ENCODE measurements at places on chromosomes 1 and 21.
A peak's percentile ranks its signal among the peaks of the same experiment; 100 is the strongest.

DNA sequence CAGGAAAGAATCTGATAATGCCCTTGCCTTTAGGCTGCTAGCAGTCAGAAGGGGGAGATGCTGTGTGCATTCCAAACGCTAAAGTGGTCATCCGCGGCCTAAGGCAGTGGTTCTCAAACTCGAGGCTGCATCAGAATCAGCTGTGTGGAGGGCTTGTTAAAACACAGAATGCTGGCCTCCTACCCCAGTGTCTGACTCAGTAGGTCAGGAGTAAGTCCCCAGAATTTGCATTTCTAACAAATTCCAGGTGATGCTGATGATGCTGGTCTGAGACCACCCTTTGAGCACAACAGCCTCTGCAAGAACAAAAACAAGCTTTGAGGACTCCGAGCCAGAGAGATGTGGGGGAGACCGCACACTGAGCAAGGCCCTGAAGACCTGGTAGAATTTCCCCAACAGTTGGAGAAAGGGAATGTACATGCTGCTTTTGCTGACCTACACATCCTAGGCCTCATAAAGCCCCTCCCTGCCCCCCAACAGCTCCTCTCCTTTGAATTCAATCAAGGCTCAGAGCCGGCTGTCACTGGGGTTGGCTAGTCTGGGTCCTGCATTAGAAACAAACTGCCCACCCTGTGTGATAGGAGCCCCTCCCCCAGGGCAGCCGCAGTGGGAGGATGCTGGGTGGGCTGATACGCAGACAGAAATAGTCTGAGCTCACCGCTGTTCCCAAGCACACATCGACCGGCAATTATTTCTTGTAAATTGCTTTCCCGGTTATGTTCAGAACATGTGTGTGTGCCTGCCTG is 27.1 kb downstream of the SHISAL2A start:
- no peak for DNase-seq

- no peak for DNase-seq
Observed at GRCh38 chr1:185795181-185795580, 61.0 kb downstream of the HMCN1 start.

- DNase-seq = no peak
Observed at GRCh38 chr21:44706706-44707581, 4.4 kb downstream of the TSPEAR start.

- DNase-seq = no peak
Observed at GRCh38 chr1:31798086-31798432, 17.8 kb downstream of the SPOCD1 start.

- no peak for DNase-seq
Observed at GRCh38 chr1:58710190-58711085, 10.6 kb upstream of the MYSM1 start.

DNA sequence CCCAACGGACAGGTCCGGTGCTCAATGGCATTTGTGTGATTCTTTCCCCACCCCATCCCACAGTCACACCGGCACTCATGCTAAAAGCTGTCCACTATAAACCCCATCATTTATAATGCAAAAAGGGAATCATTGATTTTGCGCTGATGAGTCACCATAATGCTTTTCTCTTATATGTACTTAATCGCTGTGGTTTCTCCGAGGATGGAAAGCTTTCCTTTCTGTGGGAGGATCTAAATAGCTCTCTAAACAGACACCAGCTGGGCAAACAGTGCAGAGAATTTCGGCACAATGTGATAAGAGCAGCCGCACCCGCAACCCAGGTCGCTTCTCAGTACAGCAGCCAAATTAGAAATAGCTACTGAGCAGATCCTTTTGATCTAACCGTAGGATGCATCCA is 85.6 kb downstream of the SETD4 start:
- peak; percentile 5 for DNase-seq

DNA sequence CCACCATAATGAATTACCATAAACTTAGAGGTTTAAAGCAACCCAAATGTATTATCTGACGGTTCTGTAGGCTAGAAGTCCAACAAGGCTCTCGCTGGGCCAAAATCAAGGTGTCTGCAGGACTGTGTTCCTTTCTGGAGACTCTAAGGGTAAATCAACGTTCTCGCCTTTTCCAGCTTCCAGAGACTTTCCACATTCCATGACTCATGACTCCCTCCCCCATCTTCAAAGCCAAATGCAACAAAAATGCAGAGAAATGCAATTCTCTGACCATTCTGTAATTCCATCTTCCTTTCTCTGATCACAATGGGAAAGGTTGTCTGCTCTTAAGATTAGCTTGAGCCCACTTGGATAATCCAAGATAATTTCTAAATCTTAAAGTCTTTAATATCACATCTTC is 287.1 kb downstream of the LTN1 start:
- no peak for DNase-seq

GRCh38 chr1:178371235-178371634 is 125.5 kb downstream of the CLEC20A start:
- no peak for DNase-seq

GRCh38 chr1:214923278-214923915 is 159.1 kb upstream of the KCNK2 start:
- no peak for DNase-seq

GRCh38 chr21:39666026-39666425 is 53.3 kb downstream of the B3GALT5 start:
- no peak for DNase-seq

DNA sequence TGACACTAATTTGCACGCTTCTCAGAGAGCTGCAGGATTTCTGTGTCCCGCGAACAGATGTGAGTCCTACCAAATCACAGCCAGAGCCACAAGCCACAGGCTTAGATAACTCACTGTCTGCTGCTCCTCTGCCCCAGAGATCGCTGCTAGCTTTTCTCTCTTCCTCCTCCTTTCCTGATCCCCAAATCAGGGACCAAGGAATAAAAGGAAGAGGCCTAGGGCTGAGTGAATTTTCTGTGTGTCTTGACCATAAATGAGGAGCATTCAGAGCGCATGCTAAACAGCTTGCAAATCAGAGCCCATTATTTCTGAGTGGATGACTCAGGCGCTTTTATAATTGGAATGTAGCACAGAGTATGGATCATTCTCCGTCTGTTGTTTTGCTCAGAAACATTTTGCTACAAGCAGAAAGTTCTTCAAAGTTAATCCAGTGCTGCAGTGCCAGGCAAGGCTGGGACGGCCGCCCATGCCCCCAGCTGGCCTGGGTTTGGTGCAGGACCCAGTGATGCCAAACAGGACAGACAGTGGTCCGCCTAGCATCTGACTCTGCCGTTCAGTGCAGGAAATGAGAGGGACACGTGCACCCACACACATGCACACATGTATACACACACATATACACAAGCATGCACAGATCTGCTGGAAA is 38.2 kb downstream of the KCNAB2 start:
- DNase-seq = peak; percentile 18

DNA sequence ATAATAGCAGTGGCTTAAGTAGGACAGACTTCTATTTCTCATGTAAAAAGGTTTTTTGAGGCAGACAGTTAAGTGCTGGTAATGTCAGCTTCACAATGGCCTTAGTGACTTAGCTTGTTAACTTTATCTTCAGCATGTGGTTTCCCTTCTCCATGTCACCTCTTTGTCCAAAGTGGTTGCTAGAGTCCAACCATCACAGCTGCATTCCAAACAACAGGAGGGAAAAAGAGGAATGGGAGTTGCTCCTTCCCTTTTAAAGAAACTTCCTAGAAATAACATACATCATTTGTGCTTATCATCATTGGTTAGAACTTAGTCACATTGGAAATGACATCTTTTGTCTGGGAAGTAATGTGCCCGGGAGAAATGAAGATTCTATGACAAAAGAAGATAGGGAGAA is 9.9 kb downstream of the GSTM5 start:
- DNase-seq = no peak

GRCh38 chr1:232891071-232891470 is 59.3 kb upstream of the NTPCR start:
- no peak for DNase-seq

GRCh38 chr1:198708761-198709525 is 70.1 kb downstream of the PTPRC start:
- no peak for DNase-seq

DNA sequence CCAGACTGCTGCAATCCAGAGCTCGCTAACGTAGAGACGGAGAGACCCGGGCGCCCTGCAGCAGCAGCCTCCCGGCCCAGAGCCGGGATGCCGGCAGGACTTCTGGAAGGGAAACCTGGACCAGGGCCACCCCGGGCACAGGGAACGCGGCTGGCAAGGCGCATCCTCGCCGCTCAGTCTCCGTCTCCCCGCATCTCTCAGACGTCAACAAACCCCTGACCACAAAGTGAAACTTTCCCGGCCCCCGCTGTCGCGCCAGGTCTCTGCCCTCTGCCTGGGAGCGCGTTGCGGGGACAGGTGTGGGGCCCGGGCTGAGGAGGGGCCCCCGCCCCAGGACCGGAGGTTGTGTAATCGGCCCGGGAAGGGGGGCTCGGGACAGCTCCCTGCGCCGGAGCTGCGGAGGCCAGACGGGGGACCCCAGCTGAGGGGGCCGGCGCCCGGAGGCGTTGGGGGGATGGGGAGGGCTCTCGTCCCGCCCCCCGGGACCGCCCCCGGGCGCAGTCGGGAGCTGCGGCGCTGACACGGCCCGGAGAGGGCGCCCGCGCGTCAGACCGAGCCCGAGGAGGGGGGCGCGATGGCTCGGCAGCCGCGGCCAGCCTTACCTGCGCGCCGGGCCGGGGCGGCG is 116.6 kb upstream of the HIVEP3 start:
- peak; percentile 80 for DNase-seq

DNA sequence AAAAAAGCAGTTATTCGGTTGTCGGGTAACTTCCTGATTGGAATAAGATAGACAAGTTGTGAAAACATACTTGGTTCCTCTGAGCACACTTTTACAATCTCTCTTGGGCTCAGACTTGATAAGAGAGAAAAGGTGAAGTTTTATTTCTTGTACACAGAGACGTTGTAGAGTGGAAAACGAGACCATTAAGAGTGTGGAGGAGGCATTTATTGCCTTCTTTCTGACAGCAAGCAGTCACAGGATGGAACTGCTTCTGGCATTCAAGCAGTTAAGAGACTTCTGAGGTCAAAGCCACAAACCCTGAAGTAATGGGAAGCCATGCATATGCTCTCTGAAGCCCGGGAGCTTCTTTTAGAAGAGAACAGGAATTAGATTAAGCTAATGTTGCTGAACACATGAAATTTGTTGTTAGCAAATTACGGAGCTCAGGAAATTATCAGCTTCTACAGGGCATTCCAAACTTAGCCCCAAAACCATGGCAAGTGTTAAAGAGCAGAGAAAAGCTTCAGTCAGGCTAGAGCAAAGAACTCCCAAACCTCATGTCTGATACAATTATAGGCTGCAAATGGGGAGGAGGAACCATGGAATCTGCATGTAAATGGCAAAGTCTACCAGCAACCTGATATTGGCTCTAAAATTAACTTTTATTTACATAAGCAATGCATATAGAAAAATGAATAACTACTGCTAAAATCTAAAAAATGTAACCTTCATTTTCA is 26.0 kb downstream of the S1PR1 start:
- no peak for DNase-seq

DNA sequence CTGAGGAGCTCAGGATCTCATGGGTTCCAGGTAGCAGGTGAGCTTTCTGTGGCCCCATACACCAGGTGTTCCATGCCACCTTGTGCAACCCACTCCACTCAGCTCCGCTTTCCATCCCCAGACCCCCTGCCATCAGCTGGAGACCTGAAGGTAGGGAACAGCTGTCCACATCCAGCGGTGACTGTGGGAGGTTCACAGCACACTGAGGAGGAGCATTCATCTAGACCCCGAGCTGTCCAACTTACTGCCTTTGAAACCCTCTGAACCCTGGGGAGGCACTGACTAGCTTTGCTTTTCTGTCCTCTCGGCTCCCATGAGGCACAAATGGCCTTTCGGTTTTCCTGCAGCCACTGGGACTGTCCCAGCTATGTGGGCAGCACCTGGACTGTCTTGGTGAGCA is 27.9 kb upstream of the ABCG1 start:
- DNase-seq = no peak

DNA sequence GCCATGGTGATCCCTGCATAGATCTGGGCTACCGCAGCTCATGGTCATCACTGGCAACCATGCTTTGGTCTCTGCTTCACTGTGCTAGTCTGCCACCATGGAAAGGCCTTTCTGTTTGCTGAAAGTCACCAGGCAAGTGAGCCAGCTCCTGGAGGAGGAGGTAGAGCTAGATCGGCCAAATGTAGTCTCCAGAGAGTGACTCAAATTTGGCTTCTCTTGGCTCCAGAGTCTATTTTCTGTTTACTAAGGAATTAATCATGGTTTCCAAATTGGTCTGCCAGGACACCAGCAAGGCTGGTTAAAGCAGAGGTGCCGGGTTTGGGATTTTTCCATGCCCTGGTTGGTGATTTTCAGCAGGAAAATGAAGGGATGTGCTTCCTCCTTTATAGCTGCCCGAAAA is 52.7 kb upstream of the IVNS1ABP start:
- no peak for DNase-seq

DNA sequence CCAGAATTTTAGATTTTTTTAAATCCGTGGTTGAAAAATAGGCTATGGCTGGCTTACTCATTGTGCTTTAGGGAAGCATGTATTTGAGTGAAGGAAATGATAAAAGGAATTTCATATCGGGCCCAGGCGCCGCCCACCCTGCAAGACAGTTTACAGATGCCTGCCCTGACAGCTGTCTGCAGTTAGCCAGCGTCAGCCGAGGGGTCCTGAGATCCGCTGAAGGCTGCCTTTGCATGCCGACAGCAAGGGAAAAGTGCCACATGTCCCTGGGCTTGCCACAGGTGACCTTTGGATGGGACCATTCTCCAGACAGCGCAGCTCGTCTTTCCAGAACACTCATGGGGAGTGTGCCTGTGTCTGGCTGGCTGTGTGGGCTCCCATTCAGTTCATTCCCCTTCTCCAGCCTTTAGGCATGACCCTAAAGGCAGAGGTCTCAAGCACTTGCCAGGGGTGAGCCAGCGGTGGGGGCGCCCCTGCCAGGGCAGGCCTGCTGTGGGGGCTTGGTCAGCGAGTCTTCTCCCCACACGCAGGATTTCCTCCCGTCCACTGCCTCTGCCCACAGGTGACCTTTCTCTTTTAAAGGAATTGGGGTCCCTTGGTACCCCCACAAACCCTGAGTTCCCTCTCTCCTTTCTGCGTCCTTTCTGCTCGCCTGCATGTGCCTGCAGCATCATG is 46.1 kb upstream of the TRAPPC10 start:
- no peak for DNase-seq

- no peak for DNase-seq
Observed at GRCh38 chr1:30445449-30445848, 277.9 kb downstream of the MATN1 start.

DNA sequence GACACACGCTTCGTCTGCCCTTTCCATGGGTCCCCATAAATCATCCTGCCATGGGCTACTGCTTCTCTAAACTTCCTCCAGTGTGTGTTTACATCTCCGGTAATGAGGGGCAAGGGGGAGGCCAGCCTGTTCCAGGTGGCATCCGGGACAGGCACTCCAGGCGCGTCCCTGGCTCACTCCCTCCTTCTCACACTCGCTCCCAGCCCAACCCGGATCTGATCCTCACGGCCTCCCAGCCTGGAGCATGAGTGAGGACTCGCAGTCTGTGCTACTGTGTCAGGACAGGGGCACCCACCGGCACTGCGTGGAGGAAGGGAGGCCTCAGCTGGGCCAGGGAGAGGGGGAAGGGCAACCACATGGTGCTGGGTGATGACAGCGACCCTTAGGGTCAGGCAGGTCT is 225.4 kb downstream of the TRABD2B start:
- DNase-seq = no peak

All from NCI-H1436 (cell line).